ENCODE measurements at places on chromosomes 12 and 14. TPM values are rescaled to one million over a fixed set of nuclear protein-coding genes. Genes with fewer than 3 reads are reported as not detected.

The FBLN5 gene
- total RNA-seq: 2.0 TPM

The CMAS gene
- 39.9 TPM for total RNA-seq

The KRT81 gene
- 0.11 TPM for total RNA-seq

The RNASE2 gene
- total RNA-seq: not detected

The CLEC4A gene
- total RNA-seq: 0.25 TPM

The SYNDIG1L gene
- not detected for total RNA-seq

The GARIN6 gene
- total RNA-seq: not detected

The FOXG1 gene
- not detected for total RNA-seq

The REP15 gene
- total RNA-seq: 0.30 TPM

The IL23A gene
- 8.6 TPM for total RNA-seq

The NTS gene
- total RNA-seq: not detected

The SYNE3 gene
- 51.8 TPM for total RNA-seq

The NGB gene
- not detected for total RNA-seq

The GPR137C gene
- 0.34 TPM for total RNA-seq

The SOS2 gene
- 17.2 TPM for total RNA-seq

The PRICKLE1 gene
- 0.61 TPM for total RNA-seq

The DNAH10 gene
- 0.14 TPM for total RNA-seq

The LUM gene
- not detected for total RNA-seq

The CMKLR1 gene
- not detected for total RNA-seq

The HOXC4 gene
- total RNA-seq: not detected
